GM10248 (cell line): ENCODE measurements at places on chromosomes 4 and X.

DNA sequence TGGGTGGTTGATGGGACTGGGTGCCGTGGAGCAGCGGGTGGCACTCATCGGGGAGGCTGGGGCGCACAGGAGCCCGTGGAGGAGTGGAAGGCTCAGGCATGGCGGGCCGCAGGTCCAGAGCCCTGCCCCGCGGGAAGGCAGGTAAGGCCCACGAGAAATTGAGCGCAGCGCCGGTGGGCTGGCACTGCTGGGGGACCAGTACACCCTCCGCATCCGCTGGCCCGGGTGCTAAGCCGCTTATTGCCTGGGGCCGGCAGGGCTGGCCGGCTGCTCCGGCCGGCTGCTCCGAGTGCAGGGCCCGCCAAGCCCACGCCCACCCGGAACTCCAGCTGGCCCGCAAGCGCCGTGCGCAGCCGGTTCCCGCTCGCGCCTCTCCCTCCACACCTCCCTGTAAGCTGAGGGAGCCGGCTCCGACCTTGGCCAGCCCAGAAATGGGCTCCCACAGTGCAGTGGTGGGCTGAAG lies 85.1 kb upstream of the FAT4 start:
- no peak for DNase-seq

DNA sequence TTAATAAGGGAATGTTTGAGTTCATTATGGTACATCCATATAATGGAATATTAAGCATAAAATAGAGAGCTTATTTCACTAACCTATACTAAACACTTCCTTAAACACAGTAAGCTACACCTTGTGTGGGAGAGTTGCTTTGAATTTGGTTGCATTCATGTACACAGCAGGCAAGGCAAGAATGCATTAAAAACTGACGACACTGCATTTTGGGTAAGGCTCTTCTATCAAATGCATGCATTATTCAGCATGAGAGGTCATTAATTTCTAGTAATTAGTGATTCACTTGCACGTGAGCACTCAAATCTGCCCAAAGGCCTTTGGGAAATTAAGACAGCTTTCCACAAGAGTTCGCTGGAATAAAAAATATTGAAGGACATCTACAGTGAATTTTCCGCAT lies 8.8 kb upstream of the C1GALT1C1 start:
- no peak for DNase-seq

GRCh38 chr4:151407466-151408379 lies 1.3 kb upstream of the FHIP1A start:
- peak; percentile 70 for DNase-seq

GRCh38 chrX:152658302-152658701 lies 20.6 kb downstream of the GABRQ start:
- no peak for DNase-seq

- DNase-seq: no peak
These were observed 212.7 kb upstream of the BCOR start for GRCh38 chrX:40310447-40310846.

DNA sequence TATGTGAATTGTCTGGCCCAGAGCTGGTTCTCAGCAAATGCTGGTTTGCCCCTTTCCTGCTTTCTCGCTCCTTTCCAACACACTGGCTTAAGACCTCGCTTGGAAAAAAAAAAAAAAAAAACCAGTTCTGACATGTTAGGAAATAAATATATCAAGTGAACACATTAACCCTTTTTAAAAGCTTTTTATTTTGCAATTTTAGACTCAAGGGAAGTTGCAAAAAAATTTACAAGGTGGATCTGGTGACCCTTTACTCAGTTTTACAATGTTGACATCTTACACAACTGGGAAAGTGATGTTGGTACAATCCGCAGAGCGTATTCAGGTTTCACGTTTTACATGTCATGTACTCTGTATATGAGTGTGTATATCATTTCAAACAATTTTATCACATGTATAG lies 100.1 kb downstream of the RTL5 start:
- no peak for DNase-seq

DNA sequence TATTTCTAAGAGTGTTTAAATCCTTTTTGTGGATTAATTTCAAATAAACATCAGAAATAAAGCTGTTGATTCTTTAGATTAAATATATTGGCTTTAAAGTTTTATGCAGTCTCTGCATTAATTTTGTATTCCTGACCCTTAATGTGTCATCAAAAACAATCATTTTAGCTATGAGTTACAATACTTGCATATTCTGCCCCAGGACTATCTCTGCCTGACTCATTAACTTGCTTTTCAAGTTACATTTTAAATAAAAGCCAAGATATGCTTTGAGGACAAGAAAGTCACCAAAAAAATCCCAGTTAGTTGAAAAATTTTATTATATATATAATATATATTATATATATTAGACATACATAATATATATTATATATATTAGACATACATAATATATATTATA lies 208.7 kb downstream of the ADGRL3 start:
- no peak for DNase-seq

DNA sequence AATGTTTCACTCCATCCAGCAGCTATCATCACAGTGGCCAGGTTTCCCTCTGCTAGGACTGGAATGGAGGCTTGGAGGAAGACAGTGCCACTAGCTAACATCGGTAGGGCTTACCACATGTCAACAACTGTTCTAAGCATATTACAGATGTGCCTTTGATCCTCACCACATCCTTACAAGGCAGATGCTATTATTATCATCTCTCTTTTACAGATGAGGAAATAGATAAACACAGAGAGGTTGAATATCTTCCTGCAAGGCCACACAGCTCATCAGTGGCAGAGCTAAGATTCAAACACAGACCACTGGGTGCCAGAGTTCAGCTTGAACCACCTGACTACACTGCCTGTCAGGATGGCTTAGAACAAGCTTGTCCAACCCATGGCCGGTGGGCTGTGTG lies 47.4 kb downstream of the MAMLD1 start:
- DNase-seq: no peak

- no peak for DNase-seq
These were observed 93.3 kb downstream of the CCSER1 start for GRCh38 chr4:90220459-90220858.

GRCh38 chrX:2828344-2828958 lies at the start of gene GYG2:
GYG2 (plus strand) TSS chrX:2828930; CDS start chrX:2830189, 1,259 bp downstream.
- DNase-seq: no peak

DNA sequence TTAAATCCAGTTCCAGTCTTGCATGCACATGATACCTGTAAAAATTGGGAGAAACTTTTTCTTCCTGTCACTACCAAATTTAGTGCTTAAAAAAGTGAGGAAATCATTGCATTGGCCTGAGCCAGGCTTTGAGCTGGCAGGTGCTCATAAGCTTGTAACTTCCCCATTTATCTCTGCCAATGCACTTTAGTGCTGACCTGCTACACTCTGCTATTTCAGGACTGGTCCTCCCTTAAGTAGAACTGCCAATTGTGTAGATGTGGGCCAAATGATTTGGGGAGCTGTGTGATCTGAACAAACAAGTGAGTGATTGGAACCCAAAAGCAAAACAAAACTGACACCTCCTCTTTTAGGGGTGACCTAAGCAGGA lies 51.8 kb downstream of the ZNF827 start:
- no peak for DNase-seq

DNA sequence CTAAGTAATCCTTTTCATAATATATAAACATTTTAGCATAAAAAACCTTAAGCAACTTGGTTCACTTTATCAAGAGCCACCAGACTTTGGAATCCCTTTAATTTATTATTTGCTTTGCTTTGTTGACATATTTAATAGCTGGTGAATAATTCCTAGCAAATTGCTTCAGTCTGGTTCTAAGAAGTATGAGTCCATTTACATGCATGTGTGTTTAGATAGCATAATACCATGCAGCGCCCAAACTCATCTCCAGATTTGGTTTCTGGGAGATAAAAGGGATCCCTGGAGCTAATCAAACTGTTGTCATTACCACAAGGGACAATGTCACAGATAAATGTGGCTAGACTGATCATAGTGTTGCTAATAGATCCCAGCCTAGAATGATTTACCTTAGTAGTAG lies 111.8 kb downstream of the TMEM144 start:
- DNase-seq: no peak
